ENCODE measurements at places on chromosomes 7 and 10.

- DNase-seq, result peak; percentile 97
These were observed 97.6 kb upstream of the ZNF438 start for GRCh38 chr10:31129271-31129670.

DNA sequence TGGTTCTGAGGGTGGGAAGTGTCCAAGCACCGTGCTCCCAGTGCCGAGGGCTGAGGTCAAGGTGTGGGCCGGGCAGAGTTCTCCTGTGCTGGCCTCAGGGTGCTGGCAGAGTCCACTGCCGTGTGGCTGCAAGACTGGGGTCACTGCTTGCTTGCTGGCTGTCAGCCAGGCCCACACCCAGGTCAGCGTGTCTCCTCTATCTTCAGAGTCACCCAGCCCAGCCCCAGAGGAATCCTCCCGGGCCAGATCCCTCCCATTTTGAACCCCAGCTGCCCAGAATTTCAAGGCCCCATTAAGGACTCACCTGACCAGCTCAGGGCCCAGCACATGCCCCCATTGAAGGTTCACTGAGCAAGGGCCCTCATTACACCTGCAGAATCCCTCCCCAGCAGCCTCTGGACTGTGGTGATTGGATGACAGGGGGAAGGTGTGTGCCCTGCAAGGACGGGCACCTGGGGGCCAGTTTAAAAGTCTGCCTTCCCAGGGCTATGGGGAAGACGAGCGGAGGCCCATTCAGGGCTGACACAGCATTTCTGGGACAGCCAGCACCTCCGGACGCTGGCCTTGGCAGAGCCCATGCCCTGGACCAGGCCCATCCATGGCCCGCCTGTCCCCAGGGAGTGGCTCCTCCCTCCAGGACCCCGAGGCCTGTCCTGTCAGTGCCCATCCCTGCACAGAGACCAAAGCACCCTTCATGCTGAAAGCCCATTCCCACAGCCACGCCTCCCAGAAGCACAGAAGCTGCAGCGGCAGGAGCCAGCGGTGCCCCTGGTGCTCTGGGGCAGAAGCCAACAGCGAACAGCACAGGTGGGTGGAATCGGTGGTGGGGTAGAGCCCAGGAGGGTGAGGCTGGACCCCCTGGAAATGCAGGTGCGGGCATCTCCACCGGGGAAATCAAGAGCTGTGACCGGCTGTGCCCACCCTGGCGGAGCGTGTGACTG is 45.1 kb upstream of the PPP2R2D start:
- DNase-seq, result no peak

GRCh38 chr10:90930070-90930837 is 9.4 kb upstream of the ANKRD1 start:
- peak; percentile 92 for DNase-seq

DNA sequence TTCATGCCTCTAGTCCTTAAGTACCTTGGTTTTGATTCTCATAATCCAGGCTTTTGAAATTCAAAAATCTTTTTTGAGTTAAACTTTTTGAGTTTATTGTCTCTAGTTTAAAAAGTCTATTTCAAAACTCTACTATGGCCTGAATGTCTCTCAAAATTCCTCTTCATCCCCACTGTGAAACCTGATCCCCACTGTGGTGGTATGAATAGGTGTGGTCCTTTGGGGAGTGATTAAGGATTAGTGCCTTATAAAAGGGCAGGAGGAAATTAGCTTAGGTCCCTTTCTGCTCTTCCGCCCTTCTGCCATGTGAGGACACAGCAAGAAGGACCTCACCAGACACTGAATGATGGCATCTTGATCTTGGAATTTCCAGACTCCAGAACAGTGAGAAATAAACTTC is 44.1 kb upstream of the JAZF1 start:
- no peak for DNase-seq

- peak; percentile 62 for DNase-seq
These were observed 111.2 kb upstream of the PTN start for GRCh38 chr7:137454767-137455166.

- DNase-seq, result no peak
These were observed 25.4 kb upstream of the MRC1 start for GRCh38 chr10:17783751-17784150.

DNA sequence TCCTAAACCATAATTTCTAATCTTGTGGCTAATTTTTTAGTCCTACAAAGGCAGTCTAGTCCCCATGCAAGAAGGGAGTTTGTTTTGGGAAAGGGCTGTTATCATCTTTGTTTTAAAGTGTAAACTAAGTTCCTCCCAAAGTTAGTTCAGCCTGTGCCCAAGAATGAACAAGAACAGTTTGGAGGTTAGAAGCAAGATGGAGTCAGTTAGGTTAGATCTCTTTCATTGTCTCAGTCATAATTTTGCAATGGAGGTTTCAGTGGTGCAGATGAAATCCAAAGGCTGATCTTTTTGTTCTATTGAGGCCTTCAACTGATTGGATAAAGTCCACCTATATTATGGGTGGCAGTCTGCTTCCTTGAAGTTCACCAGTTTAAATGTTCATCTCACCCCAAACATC is 68.1 kb downstream of the LRGUK start:
- DNase-seq, result no peak

GRCh38 chr7:25669281-25669781 is 441.0 kb upstream of the NPVF start:
- DNase-seq, result no peak

- no peak for DNase-seq
These were observed 208.8 kb downstream of the MLLT10 start for GRCh38 chr10:21742740-21743412.

DNA sequence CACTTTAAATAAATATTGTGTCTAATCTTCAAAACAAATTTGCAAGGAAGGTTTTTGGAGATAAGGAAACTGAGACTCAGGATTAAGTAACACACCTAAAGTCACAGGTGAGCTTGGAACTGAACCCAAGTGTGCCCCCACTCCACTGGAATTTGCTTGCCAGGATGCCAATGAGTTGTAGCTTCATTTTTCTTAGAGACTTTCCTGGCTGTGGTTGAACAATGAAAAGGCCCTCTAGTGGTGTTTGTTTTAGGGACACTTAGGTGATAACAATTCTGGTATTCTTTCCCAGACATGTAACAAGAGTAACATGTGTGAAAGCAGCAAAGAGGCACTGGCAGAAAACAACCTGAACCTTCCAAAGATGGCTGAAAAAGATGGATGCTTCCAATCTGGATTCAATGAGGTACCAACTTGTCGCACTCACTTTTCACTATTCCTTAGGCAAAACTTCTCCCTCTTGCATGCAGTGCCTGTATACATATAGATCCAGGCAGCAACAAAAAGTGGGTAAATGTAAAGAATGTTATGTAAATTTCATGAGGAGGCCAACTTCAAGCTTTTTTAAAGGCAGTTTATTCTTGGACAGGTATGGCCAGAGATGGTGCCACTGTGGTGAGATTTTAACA is 1.5 kb downstream of the IL6 start:
- peak; percentile 52 for DNase-seq
